ENCODE measurements at places on chromosomes 4 and X.

- DNase-seq: no peak
Measured at GRCh38 chr4:8687083-8687482, 94.5 kb downstream of the CPZ start.

DNA sequence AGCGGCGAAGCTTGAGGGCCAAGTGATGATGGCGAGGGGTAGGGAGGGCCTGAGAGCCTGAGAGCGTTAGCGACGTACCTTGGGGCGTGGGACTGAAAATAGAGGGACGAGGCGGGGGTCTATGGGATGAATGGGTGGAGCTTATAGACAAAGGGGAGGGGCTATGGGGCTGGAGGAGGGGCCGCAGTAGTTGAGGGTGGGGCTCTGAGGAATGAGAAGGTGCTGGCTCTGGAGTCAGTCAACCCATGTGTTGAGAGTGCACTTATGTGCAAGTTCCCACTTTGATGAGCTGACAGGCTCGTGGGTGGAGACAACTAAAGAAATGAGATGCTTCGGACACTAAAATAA lies 488 bp downstream of the TBC1D25 start:
- DNase-seq: no peak

DNA sequence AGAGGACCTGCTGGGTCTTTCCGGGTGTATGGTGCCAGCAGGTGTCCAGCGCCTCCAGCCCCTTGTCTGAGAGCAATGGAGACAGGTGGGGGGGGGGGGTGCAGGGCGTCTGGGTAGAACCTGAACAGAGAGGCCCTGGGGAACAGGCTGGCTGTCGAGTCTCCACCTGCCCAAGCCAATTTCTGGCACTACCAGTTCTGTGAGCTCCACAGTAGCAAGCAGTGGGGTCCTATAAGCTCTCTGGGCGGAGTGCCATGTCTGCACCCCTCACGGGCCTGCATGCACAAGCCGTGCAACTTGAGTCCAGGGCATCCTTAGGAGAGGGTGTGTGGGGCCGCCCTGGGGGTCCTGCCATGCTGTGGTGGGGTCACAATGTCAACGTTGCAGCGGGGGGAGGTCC lies 10.1 kb upstream of the FGFR3 start:
- no peak for DNase-seq

GRCh38 chrX:9072281-9072680 lies 38.4 kb upstream of the FAM9B start:
- no peak for DNase-seq

All from epithelial cell of proximal tubule (primary cell).